Sciatic nerve (tissue), 2 donors: ENCODE measurements at places on chromosomes 2 and 18. TPM values are rescaled to one million over a fixed set of nuclear protein-coding genes. Genes with fewer than 3 reads are reported as not detected.

The HAAO gene
- 14.3 TPM for total RNA-seq

The GDF7 gene
- 7.6 TPM for total RNA-seq

The EPB41L3 gene
- 73.1 TPM for total RNA-seq

The CIAO1 gene
- 62.7 TPM for total RNA-seq
